ENCODE measurements at places on chromosomes 6 and 20.

DNA sequence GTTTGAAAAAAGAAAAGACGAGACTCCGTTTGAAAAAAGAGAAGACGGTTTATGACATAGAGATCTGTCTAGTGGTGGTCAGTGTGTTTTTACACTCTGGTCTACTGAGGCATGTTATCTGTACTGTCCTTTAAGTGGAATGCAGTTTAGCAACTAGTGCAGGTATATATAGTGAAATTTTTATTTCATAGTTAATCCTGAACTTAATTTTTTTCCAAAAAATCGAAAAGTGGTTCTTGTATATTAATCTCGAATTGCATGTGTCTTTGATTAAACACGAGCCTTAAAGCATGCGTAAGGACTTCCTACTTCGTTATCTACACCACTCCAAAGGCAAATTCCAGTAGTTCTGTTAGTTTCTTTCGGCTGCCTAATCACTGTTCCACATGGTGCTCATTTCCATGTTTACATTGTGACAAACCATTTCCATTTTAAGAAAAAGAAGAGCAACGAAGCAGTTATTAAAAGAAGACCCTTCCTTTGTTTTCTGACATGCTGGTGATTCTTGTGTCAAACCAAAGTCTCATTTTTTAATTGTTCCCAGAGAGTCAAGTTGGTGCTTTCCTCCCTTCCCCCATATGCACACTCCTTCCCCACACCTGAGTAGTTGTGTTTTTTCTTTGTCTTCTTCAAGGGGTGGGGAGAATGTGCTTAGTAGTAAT lies 2.3 kb downstream of the SNX9 start:
- peak; percentile 55 for DNase-seq

DNA sequence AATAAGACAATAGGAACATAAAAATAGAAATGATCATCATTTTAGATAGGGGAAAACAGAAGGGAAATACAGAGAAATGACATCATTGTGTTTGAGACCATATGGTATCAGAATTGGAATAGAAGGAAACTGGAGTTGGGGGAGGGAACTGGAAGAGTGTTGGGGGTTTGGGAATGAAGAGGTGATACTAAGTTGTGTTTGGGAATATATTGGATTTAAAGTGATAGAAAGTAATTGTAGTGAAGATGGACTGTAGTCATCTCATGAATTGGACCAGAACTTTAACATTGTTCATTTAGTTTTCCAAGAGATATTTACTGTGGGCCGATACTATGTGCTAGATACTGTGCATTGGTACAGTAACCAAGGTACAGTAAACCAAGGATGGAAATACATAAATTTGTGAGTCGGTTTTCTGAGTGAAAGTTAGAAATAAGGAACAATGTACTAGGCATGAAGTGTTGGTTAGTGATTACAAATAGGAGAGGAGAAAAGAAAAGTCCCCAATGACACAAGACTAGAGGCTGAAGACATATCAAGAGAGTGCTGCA lies 32.3 kb downstream of the KCNQ5 start:
- DNase-seq = no peak

DNA sequence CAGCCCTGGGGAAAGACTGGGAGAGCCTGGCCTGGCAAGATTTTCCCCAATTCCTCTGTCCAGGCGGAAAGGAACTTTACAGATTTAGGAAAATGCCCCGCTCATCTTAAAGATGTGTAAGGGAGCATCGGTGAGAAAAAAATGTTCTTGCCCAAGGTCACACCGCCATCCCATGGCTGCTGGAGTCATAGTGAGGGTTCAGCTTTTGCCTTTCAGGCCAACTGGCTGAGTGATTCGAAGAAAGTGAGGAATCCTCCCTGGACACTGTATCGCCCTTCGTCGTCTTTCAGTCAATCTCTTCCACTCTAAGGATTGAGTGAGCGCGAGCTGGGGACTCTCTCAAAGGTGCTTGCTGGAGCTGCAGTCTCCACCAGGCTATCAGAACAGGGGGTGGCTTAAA lies 1.4 kb downstream of the WFDC2 start:
- no peak for DNase-seq

DNA sequence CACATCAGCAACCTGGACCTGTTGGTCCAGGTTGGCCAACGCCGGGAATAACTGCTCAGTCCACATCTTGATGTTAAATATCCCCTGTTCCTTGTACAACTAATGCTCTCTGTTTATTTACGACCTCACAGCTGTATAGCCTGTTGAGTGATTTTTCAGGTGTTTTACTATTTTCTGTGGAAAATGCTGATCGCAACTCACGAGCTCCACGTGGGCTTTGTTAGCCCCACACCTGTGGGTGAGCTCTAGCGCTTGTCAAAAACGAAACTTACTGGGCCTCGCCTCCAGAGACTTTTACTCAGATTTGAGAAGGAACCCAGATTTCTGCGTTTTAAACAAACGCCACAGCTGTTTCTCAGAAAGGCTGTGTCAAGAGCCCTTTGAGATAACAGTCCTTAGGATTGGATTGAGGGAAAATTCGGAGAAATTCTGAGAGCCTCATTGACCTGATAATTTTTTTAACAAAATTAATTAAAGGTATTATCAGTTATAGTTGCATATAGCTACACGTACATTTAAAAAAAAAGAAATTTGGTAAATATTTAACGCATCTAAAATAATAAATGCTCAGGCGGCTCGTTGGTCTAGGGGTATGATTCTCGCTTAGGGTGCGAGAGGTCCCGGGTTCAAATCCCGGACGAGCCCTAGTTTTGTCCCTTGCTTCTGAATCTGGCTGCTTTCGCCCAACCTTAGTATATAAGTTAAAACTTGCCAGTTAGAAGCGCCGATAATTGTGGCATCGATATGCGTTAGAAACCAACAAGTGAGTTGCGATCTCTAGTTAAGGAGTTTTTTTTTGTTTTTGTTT lies 16.7 kb downstream of the HMGN4 start:
- peak; percentile 52 for DNase-seq

DNA sequence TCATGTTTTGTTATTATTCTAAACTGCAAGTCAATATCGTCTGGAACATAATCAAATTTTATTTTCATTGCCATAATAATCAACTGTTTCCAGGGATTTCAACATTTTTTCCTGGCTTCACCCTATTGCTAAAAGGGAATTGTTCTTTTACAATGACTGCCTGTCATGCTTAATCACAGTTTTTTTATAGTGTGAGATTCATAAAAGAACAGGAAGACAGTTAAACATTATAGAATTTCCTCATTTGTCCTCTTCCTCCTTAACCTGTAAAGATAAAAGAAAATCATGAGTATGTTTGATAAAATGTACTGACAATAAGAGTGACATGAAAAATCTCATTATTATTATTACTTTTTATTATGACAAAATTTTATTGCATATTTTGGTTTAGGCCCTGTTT lies 73.3 kb upstream of the CENPW start:
- no peak for DNase-seq

- DNase-seq = no peak
These were observed 104.9 kb downstream of the TCP11 start for GRCh38 chr6:35036059-35036827.

GRCh38 chr20:59575216-59575615 lies 29.1 kb upstream of the PHACTR3 start:
- no peak for DNase-seq

DNA sequence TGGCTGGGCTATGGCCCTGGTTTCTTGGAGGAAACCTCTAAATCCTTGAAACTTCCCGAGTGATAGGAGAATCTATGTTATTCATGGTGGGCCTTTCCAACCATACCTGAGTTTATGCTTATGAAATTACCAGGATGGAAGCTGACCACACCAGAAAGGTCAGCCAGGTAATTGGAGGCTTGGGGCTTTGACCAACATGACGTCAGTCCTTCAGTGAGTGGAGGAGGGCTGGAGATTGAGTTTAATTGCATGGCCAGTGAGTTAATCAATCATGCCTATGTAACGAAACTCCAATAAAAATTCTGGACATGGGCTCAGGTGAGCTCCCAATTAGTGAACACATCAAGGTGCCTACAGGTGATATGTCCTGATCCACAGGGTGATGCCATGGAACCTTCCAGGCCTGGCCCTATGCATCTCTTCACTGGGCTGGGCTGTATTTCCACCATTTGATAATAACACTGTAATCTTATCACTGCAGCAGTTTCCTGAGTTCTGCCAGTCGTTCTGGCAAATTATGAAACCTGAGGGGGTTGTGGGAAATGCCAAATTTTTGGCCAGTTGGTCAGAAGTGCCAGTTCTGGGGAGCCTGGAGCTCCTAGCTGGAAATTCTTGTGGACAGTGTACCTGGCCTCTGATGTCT lies 106.5 kb downstream of the CDH26 start:
- no peak for DNase-seq

- no peak for DNase-seq
These were observed 30.8 kb downstream of the DPPA5 start for GRCh38 chr6:73323323-73323722.

- DNase-seq = no peak
These were observed 11.9 kb upstream of the CNR1 start for GRCh38 chr6:88177961-88178464.

DNA sequence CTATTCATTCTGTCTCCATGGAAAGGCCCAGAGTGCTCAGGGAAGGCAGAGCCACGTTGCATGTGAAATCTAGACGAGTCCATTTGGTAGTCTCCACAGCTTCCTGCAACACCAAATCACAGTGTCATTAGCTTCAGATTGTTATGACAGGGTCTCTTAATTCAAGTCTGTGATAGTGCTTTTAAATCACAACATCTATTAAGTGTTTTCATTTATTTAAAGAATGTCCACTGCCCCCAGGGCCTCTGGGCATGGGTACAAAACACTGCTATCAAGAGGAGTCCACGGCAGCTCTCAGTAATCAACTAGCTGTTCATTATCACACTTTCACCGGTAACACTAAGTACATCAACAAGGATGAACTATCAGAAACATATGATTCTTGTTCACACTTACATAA lies 455.9 kb upstream of the JARID2 start:
- no peak for DNase-seq

DNA sequence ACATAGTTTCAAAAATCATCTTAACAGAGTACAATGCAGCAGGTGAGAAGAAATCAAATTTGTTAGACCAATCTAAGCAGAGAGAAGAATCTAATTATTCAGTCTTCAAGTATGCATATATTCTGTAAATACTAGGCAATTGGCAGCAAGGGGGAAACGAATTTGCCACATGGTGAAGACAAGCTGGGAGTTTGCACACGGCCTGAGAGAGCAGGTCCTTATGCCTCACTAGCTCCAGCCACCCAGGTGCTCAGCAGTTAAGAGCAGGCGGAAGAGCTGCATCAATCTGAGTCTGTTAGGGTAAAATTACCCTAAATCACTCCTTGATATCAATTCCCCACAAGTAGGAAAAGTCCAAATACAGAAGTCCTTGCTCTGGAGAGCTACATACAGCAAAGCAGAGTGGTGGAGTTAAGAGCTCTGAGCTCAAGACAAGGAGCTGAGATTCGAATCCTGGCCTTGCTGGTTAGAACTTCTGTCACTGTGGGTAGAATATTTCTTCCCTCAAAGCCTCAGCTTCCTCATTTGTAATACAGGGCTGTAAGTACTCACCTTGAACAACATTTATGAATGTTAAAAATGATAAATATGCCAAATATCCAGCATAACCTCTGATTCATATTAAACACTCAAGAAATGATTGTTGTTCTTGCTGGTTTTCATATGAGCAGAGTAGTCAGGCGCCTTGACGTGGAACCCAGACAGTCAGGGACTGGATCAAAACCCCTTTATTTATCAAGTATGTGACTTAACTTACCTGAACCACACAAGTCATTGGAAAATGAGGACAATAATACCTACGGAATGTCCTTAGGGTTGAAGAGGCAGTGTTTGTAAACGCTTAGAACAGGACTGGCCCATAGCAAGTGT lies 444.2 kb downstream of the CDH26 start:
- no peak for DNase-seq

DNA sequence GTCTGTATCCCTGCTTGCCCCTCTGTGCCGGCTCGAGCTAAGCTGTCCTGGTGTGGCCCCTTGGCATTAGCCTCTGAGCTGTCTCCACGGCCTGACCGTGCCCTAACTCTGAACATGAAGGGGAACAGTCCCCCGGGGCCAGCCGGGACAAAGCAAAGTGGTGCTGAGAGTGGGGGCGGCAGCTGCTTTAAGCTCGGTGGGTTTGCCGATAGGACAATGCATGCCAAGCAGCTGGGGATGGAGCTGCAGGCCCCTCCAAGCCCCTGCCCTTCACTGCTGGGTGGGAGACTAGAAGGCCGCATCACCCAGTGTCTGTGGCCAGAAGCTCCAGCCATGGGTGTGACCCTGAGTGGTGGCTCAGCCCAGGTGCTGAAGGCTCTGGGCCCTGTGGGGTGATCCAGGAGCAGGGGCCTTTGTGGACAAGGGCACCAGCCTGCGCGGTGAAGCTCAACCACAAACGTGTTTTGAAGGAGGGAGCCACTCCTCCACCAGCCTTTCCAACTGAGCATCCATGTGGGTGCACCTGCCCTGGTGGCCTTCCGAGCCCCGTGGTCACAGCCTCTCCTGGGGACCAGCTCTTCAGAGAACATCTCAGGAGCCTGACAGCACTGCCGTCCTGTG lies 242.5 kb downstream of the ERMARD start:
- no peak for DNase-seq

GRCh38 chr6:55023230-55023629 lies 151.1 kb upstream of the HCRTR2 start:
- DNase-seq = no peak

DNA sequence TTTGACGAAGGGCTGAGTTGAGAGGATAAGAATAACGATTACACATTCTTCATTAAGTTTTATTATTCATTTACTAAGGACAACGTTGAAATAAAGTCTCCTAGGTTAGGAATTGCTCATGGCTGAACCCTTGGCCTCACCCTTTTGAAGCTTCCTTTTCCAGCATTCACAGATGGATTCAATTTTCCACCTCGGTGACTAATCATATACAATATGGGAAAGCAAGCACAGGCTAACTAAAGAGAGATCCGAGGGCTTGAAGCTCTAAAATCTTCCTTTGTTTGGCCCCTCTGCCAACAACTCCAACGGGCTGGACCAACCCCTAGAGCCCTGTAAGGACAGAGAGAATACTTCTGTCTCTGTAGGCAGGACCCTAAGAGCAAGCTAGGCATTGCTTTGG lies 159.5 kb downstream of the SOD2 start:
- DNase-seq = no peak

DNA sequence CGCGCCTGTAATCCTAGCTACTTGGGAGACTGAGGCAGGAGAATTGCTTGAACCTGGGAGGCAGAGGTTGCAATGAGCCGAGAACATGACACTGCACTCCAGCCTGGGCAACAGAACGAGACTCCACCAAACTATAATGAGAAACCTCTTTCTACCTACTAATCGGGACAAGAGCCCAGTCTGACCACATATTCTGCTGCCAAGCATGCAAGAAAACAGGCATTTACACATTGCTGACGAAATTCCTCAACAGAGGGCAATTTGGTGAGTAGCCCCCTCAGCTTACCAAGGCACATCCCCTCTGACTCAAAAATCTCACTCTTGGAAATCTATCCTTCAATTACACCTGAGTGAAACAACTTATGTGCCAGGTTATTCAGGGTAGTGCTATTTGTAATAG lies 81.2 kb downstream of the SLC23A2 start:
- DNase-seq = no peak
